ENCODE measurements at places on chromosomes 4 and X.

DNA sequence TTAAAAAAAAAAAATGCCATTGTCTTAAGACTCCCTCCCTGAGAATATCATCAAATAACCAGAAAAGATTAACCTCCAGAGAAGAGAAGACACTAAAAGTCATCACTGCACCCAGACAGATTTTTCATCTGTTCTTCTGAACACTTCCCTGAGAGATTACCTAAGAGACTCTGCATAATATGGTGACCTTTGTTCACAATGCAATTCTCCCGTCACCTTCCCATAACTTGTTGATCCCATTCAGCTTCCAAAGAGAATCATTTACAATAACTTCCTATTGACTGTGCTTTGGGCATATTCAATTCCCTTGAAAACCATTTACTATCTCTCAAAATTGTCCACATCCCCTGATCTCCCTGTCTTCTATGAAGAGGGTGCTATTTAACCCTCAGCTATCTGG, 85.1 kb upstream of the SMAD1 start:
- no peak for DNase-seq

DNA sequence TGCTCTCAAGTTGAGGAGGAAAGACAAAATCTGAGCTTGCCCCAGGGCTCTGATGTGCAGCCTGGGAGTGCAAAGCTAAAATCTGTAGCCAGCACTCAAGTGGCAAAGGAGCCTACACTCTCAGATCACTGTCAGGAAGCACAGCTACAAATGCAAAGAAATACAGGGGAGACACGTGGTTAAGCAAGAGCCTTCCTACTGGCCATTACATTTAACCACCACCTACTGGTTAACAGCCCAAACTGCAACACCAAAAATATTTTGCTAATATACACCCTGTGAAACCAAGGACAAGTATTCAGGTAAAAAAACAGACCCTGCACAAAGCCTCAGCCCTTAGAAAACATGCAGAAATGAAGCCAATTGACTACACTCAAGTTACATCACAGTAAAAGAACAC, 170.4 kb upstream of the FGF16 start:
- DNase-seq: no peak

DNA sequence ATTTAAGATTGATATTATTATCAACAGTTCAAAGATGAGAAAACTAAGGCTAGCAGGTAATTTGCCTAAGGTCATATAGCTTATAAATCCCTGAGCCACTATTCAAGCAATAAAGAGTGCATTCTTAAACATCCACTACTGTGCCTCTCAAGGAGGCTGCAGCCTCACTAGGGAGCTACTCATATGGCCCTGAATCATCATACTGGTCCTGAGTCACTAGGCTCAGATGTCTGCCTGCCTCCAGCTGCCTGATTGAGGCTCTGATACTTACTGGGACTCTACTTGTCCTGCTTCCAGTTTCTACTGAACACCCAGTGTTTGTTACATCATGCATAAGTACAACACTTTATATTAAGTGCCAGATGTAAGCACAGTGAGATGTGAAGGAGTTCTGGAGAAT, 110.7 kb downstream of the AASDH start:
- no peak for DNase-seq

GRCh38 chr4:11783588-11783987, 354.9 kb upstream of the HS3ST1 start:
- DNase-seq: no peak

GRCh38 chrX:118420462-118420861, 74.6 kb downstream of the WDR44 start:
- no peak for DNase-seq

- DNase-seq: no peak
These were observed 561.3 kb upstream of the LCORL start for GRCh38 chr4:18582841-18583240.
